Brain microvascular endothelial cell (primary cell): ENCODE measurements at places on chromosomes 3 and 15.

- no peak for DNase-seq
These were observed 144.9 kb downstream of the MEGF11 start for GRCh38 chr15:66108483-66109265.

DNA sequence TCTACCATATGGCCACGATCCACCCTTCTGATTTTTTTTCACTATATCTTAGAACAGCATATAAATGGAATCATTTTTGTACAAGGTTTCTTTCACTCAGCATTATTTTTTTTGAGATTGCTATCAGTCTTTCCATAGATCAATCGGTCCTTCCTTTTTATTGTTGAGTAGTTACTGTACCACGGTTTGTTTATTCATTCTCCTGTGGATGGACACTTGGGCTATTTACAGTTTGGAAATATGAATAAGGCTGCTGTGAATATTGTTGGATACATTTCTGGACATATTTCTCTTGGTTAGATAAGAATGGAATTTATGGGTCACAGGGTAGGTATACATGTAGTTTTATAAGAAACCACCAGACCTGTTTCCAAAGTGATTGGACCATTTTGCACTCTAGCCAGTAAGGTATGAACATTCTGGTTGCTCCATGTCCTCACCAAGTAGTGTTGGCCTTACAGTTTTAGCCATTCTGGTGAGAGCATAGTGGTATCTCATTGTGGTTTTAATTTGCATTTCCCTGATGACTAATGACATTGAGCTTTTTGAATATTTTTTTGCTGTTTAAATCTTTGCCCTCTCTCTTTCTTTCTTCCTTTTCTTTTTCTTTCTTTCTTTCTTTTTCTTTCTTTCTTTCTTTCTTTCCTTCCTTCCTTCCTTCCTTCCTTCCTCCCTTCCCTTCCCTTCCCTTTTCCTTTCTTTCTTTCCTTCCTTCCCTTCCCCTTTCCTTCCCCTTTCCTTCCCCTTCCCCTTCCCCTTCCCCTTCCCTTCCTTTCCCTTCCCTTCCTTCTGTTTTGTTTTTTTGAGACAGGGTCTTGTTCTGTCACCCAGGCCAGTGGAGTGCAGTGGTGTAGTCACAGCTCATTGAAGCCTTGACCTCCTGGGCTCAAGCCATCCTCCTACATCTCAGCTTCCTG, 49.2 kb downstream of the LRRK1 start:
- DNase-seq: peak; percentile 72

DNA sequence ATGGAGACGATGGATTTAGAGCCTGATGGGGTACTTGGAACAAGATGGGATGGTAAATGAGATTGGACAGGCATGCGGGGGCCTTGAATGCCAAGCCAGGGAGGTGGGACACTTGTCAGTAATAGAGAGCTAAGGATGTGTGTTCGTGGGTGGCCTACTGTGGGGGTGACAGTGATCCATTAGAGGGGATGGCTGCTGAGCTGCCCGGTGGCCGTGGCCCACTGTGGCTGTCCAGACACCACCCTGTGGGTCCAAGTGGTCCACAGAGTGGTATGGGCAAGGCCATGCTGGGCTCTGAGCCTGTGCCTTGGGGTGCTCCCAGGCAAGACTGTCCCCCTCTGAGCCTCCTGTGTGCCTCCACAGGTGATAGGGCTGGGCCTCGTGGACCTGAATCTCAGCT, 17.5 kb downstream of the CAND2 start:
- DNase-seq: no peak

- DNase-seq: no peak
These were observed 110.7 kb downstream of the PLD1 start for GRCh38 chr3:171699601-171700000.

- no peak for DNase-seq
These were observed 82.0 kb downstream of the NTRK3 start for GRCh38 chr15:88174571-88174970.
